ENCODE measurements at places on chromosomes 7 and 10.

GRCh38 chr7:150974468-150975391, 3.4 kb downstream of the KCNH2 start:
- DNase-seq = peak; percentile 10

DNA sequence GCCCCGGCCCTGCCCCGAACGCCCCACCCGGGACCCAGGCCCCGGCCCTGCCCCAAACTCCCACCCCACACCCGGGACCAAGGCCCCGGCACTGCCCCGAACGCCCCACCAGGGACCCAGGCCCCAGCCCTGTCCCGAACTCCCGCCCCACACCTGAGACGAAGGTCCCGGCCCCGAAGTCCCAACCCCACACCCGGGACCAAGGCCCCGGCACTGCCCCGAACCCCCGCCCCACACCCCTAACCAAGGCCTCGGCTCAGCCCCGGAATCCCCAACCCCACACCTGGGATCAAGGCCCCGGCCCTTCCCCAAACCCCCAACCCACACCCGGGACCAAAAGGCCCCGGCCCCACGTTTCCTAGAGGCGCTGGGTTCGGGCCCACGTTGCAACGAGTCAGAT, 1.1 kb upstream of the LARP4B start:
- DNase-seq = no peak

- no peak for DNase-seq
Measured at GRCh38 chr10:34644224-34644623, 170.9 kb downstream of the PARD3 start.

DNA sequence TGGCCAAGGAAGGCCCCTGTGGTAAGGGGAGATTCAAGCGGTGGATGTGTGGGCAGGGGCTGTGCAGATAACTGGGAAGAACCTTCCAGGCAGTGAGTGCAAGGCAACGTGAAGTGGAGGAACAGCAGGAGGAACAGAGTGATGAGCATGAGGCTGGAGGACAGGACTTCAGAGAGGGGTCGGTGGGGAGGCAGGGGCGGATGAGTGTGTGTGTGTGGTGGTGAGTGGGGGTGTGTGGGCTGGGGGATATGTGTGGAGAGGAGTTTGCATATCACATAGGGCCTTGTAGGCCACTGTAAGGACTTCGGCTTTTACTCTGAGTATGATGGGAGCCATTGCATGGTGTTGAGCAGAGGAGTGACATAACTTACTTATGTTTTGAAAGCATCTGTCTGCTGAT, 73.8 kb downstream of the SYPL1 start:
- no peak for DNase-seq

GRCh38 chr7:33814400-33814799, 90.9 kb upstream of the BMPER start:
- peak; percentile 97 for DNase-seq

- no peak for DNase-seq
Measured at GRCh38 chr7:9657257-9657656, 1223.8 kb downstream of the NXPH1 start.

GRCh38 chr7:22932896-22933295, 81.0 kb downstream of the HYCC1 start:
- no peak for DNase-seq

GRCh38 chr7:90551036-90551435, 45.1 kb upstream of the CDK14 start:
- no peak for DNase-seq

DNA sequence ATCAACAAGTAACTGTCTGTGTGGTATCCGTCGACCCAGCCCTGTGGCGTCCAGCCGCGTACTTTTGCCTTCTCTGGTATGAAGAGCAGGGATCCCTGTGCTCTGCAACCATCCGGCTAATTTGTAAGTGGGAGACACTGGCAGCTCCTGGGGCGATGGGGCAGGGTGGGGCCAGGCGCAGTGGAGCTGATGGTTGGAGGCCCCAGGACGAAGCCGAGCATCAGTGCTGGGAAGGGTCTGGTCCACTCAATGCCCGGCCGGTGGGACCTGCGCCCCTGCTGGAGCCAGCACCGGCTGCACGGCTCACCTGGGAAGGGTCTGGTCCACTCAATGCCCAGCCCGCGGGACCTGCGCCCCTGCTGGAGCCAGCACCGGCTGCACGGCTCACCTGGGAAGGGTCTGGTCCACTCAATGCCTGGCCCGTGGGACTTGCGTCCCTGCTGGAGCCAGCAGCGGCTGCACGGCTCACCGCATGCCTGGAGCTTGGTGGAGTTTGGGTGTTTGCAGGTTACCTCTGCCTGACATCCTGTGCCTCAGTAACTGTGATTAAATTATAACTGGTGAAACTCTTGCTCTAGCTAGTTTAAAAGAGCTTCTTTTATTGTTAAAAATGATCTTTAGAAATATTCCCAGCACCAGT, 96.1 kb downstream of the NKX6-2 start:
- no peak for DNase-seq

GRCh38 chr7:159145490-159145855, 806 bp upstream of the VIPR2 start:
- DNase-seq = no peak

DNA sequence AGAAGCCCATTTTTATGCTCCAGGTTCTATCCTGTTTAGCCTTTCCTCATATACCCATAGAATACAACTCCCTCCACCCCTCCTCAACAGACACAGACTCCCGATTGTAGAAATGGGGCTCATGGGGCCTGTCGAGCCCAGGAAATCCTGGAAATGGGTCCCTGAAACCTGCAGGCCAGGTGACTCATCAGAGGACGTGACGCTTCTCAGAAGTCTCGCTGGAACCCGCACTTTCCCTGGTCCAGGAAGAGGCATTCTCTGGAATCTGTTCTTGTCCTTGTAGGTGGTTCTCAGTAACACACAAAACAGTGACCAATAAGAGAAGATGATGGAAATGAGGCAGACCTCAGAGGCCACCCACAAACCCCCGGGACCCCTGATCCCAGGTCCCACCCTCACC, 244.8 kb upstream of the PPP2R2D start:
- no peak for DNase-seq

GRCh38 chr10:49594594-49594993, 15.5 kb upstream of the SLC18A3 start:
- DNase-seq = peak; percentile 80

DNA sequence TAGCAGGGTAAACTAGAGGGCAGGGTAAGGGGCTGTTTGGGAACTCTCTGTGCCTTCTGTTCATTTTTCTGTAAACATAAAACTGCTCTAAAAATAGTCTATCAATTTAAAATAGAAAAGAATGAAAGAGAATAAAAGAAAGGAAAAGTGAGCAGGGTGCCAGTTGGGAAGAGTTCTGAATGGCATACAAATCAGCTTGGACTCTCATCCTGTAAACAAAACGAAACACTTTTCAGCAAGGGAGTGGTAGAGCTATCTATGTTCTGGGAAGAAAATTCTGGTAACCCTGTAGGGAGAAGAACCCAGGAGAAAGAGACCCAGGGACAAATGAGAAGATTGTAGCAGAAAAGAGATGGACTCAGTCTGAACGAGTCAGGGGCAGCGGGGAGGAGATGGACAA, 24.6 kb downstream of the SCRN1 start:
- no peak for DNase-seq

DNA sequence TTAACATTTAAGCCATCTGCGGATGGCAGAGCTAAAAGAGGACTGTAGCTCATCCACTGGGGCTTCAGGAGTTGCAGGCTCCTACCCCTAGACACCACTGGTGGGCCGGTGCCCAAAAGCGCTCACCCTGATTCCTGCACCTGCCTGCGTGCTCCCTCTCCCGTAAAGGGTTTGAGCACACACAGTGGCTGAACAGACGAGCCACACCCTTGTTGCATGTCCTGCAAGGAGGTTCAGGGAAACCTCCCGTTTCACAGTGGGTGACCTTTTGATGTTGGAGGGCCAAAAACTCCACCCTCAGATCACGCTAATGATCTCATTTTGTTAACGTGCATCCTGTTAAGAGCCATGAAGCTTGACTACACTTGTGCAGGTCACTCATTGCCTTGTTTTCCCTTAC, 37.9 kb downstream of the SYPL1 start:
- no peak for DNase-seq

DNA sequence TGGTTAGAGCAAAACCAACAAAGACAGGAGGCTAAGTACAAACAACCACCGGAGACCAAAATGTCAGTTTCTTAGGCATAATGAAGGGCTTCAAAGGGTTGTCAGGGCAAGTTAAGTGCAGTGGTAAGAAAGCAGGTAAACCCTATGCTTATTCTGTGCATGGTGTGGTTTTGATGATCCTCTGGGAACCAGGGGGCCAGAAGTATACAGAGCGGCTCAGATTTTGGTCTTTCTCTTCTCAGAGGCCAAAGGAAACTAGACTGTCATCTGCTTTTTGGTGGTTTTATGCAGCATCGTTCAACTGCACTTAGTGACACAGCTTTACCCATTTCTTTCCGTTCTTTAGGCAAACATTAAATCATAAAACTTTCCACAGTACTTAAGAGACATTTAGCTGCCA, 332.7 kb upstream of the CELF2 start:
- no peak for DNase-seq

DNA sequence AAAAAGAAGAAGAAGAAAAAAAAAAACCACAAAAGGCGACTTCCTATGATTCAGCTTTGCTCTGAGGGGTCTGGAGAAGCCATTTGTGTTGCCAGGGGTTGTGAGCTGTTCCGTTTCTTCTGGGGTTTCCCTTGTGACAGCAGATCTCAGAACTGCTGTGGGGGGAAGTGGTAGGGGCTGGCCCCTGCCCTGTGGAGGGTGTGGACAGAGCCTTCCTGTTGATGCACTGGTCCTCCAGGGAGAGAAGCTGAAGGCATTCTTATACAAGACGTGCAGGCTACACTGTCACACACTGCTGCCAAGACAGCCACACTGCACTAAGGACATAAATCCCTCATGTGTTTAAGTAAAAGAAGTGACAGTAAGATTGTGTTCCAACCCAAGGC, 17.3 kb upstream of the CSGALNACT2 start:
- peak; percentile 22 for DNase-seq

- DNase-seq = no peak
Measured at GRCh38 chr10:85645926-85646711, 720.5 kb downstream of the GRID1 start.

- no peak for DNase-seq
Measured at GRCh38 chr7:82615527-82615926, 171.9 kb upstream of the CACNA2D1 start.

- DNase-seq = no peak
Measured at GRCh38 chr7:47507522-47507921, 74.4 kb downstream of the TNS3 start.

Data from lung microvascular endothelial cell (primary cell).